DND-41 (cell line): ENCODE measurements at places on chromosomes 1 and 21.

- no peak for DNase-seq
Observed at GRCh38 chr1:229879746-229880145, 187.3 kb upstream of the GALNT2 start.

GRCh38 chr1:169289016-169289415 is 78.6 kb downstream of the NME7 start:
- DNase-seq, result no peak

DNA sequence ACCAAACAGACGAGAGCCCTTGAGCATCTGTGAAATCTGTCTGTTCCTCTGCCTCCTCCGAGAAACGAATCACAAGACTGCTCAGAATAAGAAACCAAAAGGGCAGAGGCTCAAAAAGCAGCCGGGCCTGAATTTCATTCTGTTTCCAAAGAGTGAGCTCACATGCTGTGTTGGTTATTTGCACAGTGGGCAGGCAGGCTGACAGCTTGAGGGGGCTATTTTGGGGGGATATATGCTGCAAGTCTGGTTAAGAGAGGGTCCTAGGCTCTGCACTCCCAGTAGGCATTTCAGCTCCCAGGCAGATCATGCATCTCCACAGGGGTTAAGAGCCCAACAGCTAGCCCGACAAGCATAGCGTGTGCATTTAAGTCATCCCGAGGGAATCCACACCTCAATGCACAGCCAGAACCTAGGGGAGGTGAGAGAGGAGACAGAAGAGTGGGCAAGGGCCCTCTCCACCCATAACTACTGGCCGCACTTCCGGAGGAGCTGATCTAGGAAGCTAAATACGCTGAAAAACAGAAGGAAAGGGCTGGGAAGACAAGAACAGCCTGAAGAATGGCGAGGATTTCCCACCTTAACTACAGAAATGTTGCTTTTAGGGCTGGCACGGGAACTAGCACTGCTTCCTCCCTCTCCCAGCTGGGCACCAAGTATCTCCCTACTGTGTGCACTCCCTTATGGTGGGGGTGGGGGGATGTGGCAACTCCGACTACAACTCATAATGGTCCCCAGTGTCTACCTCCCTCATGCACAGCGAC is 3.7 kb downstream of the PGBD5 start:
- DNase-seq, result no peak

GRCh38 chr1:17700945-17701810 is 54.0 kb upstream of the ACTL8 start:
- DNase-seq, result no peak

DNA sequence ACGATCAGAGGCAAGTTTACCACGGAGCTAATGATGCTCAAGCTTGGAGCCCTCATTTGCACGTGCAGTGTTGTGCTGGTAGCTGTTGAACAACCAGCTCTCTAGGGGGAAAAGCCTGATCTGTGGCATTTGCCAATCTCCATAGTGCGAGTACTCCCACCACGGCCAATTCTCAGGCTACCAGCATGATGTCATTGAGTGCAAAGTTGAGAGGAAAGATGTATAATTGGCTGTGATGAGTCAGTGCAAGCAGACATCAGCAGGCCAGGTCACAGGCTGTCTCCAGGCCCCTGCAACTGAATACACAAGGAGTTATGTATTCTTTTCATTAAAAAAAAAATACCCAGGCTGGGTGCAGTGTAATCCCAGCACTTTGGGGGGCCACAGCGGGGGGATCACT is 233.1 kb upstream of the VAMP3 start:
- DNase-seq, result no peak

- no peak for DNase-seq
Observed at GRCh38 chr1:228414511-228415211, 2.0 kb downstream of the TRIM17 start.

DNA sequence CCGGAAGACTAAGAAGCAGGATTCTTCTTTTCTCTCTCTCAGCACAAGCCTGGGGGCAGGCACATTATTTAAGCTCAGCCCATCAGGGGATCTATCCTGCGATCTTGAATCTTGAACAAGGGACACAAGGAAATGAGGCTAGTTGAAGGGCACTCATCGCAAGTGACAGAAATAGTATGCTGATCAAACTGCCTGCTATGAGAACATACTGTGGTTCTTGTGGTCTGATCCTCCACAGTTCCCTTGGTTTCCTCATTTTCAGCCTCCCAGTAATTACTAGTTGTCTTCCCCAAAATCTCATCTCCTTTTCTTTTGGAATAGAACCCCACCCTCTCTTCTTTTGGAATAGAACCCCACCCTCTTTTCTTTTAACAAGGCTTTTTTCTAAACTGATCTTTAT is 6.5 kb downstream of the ANKRD45 start:
- no peak for DNase-seq

DNA sequence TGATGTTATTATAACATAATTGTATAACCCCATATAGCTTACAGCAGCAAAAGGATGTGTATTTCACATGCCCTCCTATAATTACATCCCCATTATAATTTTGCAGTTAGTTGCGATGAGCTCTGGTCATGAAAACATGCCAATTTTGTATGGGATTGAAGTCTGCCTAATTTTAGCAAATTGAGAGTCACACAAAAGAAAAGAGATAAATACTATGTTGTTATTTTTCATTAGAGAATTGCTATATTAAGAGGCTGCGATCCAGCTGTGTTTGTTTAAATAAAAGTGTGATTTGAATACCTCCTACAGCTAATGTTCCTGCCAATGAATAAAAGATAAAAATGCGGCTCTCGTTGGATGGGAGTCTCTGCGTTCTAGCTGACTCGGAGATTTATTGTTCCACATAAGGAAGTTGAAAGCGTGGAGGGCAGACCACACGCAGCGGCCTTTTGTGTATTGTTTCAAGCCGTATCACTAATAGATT is 461.0 kb upstream of the NFIA start:
- DNase-seq, result no peak

DNA sequence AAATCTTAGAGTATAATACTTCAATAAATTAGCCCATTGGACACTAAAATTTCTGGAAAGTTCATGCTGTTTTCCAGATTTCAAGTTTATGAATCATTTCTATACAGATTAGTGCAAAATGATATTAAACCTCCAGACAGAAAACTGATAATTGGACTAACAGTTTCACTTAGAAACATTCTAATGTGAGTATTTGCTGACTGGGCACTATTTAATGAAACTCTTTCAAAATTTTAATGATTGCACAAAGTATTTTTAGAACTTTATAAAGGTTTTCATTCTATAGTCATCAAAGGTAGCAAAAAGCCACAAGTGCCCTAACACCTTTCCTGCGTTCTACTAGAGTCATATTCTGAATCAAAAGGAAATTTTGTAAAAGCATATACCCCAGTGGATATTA is 81.0 kb downstream of the TTLL7 start:
- DNase-seq, result no peak

DNA sequence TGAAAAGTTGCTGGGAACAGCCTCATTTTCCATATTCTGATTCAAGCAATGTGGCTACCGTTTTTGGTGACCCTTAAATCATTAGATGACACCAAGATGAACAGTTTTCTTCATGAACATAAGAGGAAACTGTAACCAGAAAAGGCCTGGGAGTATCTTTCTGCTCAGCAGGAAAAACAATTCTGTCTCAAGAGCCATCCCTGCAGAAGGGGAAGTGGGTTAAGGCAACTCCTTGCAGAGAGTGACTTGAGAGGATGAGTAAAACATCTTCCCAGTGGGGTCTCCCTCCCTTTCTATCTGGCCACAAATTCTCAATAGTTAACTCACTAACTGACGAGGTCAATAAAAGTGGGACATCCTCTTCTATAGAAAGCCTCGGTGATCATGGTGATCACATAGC is 187.6 kb upstream of the NRIP1 start:
- DNase-seq, result no peak

GRCh38 chr1:185566995-185567394 is 167.2 kb upstream of the HMCN1 start:
- no peak for DNase-seq
